Left cardiac atrium (tissue), 4 donors: ENCODE measurements at places on chromosomes 3 and 15. TPM values are rescaled to one million over a fixed set of nuclear protein-coding genes. Genes with fewer than 3 reads are reported as not detected.

Gene HSPBAP1
- 6.2 TPM for total RNA-seq

Gene SENP5
- 26.9 TPM for total RNA-seq

Gene TM4SF18
- total RNA-seq: 13.2 TPM

Gene PCOLCE2
- total RNA-seq: 126 TPM

DNA sequence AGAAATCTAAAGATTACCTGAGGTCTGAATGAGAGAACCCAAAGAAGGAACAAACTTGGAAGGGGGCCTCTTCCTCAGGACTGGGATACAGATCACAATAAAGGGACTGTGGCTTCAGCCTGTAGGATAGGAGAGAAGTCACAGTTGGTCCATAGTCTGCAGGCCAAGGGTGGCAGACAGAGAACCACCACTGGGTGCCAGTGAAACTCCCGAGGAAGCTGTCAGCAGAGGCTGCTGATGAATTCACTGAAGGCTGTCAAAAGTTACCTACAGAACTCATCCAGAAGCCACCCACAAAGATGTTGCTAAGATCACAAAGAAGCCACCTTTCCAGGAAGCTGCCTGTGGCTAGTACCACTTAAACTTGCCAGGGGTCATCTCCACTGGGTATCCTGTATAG lies 78.5 kb downstream of the TMCO5A start:
- no peak for DNase-seq

- DNase-seq: no peak
Observed at GRCh38 chr3:171168086-171168485, 141.6 kb upstream of the SLC2A2 start.

GRCh38 chr3:157063926-157064325 lies 96.0 kb downstream of the CCNL1 start:
- DNase-seq: no peak

GRCh38 chr3:123920383-123920782 lies 36.3 kb upstream of the MYLK start:
- no peak for DNase-seq

DNA sequence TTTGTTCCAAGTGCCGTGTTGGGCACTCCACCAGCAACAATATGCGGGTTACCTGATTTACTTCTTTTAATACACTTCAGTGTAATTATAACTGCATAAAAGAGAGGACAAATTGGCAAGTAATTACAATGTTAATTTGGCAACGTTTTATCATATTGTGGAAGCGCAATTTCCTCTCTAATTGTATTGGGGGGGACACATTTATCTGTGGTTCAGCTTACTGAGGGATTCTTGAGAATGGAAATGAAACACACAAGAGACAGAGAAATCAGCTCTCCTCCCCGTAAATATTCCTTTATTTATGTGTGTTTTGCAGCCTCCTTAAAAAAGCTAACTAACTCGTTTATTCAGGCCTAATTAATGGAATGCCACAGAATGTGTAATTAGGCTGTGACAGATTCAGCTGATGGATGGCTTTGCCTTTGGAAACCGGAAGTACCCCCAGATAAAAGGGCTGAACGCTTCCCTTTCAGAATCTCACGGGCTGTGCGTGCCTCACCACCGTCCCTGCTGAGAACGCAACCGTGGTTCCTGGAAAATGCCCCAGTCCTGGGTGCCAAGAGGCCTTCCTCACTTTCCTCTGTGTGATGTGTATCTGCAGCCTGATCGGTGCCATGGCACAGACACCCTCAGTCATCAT lies 247.1 kb upstream of the ST8SIA2 start:
- DNase-seq: no peak

DNA sequence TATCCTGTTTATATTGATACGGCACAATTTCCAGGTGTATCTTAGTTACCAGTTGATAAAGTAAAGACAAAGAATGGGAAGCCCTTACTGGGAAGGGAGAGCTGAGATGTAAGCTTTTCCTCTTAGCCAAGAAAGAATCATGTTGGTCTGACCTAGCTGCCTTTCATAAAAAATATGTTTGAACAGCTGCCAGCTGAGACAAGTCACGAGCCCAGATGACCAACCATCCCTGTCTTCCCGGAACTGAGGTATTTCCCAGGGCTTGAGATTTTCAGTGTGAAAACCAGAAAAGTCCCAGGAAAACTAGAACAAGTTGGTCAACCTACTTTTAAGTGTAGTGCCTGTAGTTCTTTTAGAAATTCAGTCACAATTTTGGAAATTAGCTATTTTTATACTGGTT lies 3.6 kb upstream of the MYH15 start:
- DNase-seq: no peak

GRCh38 chr3:161851941-161852566 lies 355.4 kb downstream of the OTOL1 start:
- DNase-seq: no peak

- no peak for DNase-seq
Observed at GRCh38 chr3:159964166-159964973, 24.3 kb upstream of the IL12A start.

GRCh38 chr3:163707659-163708058 lies 1370.6 kb downstream of the SI start:
- no peak for DNase-seq
